Tibial nerve (tissue), 4 donors: ENCODE measurements at places on chromosomes 4 and X.

DNA sequence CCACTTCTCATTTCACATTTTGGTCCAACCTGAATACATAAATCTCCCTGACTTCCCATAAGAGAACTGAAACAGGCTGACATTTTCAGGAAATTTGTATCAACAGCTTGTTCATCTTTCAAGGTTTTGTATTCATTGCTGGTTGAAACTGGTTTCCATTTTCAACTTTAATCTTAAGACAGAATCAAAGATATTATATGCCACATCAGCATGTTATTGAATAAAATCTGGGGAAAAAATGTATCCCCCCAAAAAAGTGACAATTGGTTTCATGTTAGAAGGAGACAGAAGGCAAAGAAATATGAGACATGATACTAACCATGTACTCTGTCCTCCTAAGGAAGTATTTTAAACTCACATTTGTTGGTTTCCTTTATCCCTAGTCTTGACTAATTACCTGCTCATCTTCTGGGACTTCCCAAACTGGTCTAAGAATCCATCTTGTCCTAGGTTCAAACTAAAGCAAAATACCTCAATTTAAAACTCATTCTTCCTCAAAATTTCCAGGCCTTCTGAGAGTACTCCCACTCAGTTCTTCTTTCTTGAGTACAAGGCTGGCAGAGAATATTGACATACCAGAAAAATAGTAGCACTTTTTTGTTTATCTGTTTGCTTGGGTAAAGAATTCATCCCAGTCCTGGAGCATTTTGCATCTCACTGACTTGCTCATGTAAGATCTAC, 3.1 kb upstream of the ANTXR2 start:
- DNase-seq, result no peak

DNA sequence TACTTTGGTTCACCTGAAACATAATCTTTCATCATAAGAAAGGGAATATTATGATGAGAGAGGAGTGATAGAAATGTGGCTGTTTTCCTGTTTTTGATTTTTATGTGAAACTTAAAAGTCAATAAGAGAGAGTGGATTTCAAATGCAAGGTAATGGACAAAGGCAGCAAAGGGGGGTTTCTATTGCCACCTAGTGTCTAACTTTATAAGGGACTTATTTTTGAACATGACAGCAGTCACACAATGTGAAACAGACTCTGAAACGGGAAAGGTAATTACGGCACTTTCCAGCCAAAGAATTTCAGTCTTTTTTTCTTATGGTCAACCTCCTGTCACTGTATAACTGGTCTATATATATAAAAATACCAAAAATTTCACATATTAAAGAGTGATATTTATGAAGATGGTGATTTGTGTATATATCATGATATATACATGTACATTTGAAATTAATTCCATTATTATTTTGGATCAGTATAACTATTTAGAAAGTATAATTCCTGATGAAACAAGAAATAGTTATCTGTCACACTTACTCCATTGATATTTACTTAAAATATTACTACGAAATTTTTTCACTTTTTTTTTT, 127.1 kb downstream of the FBXO8 start:
- DNase-seq, result no peak

DNA sequence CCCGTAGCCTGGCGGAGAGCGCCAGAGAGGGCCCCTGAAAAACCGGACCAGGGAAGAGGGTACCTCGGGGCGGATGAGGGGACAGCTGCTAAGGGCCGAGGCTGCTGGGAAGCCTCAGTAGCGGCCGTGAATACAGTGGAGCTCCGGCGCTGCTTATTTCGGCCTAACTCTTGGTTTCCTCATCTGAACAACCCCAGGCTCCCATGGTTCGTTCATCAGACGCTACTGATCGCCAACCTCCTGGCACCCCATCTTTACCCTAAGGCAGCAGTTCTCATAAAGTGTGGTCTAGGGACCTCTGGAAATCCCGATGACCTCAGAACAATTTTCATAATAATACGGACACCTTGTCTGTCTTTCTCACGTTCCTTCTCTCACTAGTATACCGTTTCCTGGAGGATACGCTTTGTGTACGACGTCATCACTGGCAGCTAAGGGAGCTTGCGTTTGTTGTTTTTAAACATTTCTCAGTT, 645 bp upstream of the RAB28 start:
- no peak for DNase-seq

DNA sequence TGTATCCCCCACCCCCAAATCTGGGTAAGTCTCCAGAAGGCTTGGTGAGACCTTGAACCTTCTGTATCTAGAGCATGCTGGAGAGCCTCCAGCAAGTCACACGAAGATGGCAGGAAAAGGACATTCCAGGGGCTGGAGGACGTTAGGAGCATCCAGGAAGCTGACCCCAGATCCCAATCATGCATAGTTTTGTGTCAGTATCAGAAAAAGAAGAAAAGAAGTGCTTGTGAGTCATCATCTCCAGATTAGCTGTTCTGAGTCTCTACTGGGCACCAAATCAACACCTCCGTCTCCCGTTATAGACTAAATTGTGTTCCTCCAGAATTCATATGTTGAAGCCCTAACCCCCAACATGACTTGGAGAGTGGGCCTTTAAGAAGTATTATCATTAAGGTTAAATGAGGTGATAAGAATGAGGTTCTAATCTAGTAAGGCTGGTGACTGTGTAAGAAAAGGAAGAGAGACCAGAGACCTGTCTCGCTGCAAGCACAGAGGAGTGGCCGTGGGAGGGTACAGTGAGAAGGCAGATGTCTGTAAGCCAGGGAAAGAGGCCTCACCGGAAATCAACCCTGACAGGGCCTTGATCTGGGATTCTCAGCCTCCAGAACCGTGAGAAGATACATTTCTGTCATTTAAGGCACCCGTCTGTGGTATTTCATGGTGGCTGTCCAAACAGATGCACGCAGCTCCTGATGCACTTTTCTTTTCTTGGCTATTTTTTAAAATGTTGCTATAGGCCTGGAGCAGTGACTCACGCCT, 38.1 kb upstream of the CLDN24 start:
- DNase-seq, result no peak

DNA sequence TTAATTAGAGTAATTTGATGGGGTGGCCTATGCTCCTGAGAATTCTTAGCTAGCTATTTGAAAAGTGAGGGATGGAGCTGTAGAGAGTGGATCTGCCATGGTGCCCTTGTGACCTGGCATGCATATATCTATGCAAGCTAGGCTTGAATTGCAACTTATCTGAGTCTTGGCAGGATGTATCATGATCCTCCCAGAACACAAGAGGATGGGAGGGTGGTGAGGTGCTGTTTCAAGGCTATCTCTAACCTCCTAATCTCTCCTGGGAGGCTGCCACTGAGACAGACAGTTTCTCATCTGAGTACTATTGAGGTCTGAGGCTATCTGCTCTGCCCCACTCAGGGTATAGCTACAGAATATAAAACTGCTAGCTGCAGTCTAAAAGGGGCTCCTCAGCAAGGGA, 56.6 kb downstream of the BRCC3 start:
- no peak for DNase-seq

DNA sequence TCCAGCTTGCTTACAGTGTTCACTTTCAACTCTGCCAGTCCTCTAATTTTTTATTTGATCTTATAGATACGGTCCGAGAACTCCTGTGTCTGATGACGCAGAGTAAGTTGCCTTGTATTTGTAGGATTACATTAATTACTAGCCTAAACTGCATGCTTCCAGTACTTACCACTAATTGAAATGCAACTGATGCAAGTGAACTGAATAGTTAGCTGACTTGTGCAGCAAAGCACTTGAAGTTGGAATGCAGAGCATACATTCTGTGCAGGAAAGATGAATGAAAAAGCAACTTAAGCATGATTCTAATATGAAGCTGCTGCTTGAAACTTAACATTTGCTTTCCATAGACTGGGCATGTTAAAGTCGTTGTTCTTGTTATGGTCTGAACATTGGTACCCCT, 100.9 kb downstream of the LIMCH1 start:
- no peak for DNase-seq

GRCh38 chrX:21266949-21267348, 107.3 kb upstream of the CNKSR2 start:
- no peak for DNase-seq

- DNase-seq, result no peak
Observed at GRCh38 chr4:73575660-73576059, 44.6 kb downstream of the RASSF6 start.

GRCh38 chrX:118396113-118396512, 50.2 kb downstream of the WDR44 start:
- no peak for DNase-seq

- DNase-seq, result no peak
Observed at GRCh38 chrX:105635794-105636193, 186.5 kb upstream of the NRK start.

DNA sequence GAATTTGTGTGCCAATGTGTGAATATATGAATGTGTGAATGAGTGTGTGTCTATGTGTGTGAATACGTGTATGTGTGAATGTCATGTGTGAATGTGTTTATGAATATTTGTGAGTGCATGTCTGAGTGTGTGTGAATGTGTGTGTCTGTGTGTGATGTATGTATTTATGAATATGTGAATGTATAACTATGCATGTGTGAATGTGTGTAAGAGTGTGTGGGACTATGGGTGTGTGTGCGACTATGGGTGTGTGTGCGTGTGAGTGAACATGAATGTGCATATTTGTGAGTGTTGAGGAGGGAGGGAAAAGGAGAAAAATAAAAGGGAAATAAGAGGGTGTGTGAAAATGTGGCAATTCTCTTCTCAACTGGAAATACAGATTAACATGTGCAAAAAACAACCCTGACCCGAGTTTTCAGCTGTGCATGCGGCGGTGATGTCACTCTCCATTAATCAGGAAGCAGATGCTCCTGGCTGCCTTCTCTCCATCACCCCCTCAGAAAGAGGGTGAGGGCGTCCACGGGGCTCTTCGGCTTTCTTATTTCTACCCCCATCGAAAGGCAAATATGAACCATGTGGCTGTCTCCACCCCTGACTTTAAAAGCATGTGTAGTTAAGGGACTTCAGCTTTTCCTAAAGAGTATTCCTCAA, 219.8 kb downstream of the MAML3 start:
- no peak for DNase-seq
